ENCODE measurements at places on chromosomes 11 and 22.

DNA sequence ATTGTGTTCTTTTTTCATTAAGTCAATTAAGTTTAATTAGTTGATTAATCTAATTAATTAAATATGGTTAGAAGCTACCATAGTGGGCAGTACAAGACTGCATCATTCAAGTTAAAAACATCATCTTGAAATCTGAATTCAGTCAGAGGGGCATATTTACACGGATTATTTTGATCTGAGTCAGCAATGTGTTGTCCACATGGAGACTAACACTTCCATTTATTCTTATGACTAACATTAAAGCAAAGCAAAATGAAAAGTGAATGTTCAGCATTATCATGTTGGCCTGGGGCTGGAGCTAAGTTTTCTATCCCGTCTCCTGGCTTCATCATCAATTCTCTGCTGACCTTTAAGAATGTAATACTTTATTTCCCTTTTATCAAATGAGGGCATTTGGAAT, 17.3 kb downstream of the FLI1 start:
- DNase-seq = no peak

GRCh38 chr11:8273287-8273686, 9.6 kb upstream of the LMO1 start:
- DNase-seq = no peak

- no peak for DNase-seq
Observed at GRCh38 chr22:46858181-46858771, 95.8 kb downstream of the TBC1D22A start.

DNA sequence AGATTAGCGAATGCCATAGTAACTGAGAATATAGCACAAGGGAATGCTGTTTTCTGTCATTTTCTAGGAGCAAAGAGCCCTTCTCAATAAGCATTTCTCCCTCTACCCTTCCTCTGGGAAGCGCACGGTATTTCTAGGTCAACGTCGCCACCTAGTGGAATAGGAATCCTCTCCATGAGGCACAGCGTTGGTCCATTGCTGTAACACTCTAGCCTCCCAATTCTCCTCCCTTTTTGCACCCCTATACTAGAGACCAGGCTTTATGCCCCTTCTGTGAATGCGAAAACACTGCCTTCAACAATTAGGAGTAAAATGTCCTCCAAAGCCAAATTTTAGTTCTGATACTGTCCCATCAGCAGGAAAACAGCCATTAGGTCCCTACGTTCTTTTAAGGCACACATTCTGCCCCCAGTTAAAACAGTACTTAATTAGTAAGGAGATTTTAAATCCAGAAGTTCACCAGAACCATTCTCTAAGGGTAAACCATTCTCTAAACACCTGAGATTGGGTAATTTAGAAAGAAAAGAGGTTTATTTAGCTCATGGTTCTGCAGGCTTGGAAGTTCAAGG, 12.8 kb upstream of the HYLS1 start:
- peak; percentile 29 for DNase-seq

DNA sequence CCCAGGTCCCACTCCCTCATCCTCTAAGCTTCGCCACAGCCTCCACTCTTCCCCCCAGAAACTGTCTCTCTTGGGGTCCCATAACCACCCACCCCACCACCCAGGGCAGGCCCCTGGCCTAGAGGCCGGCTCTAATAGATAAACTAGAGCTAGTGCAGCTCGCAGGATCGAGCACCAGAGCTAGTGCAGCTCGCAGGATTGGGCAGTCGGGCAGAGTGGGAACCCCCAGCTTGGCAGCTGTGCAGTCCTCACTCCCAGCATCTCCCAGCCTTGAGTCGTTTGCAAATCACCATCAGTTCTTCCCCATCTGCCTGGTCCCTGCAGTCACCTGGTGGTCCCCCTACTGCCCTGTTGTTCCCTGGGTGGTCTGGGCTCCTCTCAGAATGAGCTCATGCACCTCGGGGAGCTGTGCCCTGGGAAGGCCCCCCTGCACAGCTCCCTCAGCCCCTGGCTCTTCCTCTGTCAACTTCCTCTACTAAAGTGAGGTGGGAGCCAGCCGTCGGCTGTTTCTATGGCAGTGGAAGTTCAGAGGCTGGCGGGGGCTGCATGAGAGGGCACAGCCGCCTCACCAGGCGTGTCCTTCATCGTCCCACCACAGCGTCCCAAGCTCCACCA, 15.5 kb upstream of the SHANK2 start:
- DNase-seq = no peak

DNA sequence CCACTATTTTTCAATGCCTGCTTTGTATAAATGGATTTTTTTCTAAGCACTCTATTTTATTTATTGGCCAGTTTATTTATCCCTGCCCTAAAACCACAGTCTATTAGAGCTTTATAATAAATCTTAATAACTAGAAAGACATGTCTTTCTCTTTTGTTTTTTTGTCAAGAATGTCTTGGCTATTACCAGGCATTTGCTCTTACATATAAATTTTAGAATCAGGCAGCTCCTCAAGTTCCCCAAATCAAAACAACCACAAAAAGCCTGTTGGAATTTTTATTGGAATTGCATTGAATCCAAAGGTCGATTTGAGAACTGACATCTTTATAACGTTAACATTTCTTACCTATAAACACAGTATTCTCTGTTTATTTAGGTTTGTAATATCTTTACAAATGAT, 85.8 kb upstream of the SC5D start:
- DNase-seq = no peak

GRCh38 chr11:72380132-72380503, 54.2 kb downstream of the CLPB start:
- no peak for DNase-seq

- DNase-seq = no peak
Observed at GRCh38 chr11:76838678-76839068, 22.0 kb upstream of the ACER3 start.
